Left ventricle myocardium inferior (tissue), 1 donor: ENCODE measurements at places on chromosomes 11 and 22. TPM values are rescaled to one million over a fixed set of nuclear protein-coding genes. Genes with fewer than 3 reads are reported as not detected.

MYO18B gene
- total RNA-seq: 163 TPM

MUC6 gene
- not detected for total RNA-seq

ANKK1 gene
- not detected for total RNA-seq

CAPN5 gene
- 2.3 TPM for total RNA-seq

ELF5 gene
- not detected for total RNA-seq

CDC42EP1 gene
- 17.7 TPM for total RNA-seq

OR4B1 gene
- not detected for total RNA-seq

SCO2 gene
- total RNA-seq: not detected

ART1 gene
- total RNA-seq: 0.58 TPM

SLC17A6 gene
- total RNA-seq: not detected

LINC01488 gene
- total RNA-seq: 0.38 TPM

PLAAT2 gene
- not detected for total RNA-seq

SMC1B gene
- total RNA-seq: not detected

SCGB1D4 gene
- total RNA-seq: not detected

SOX10 gene
- total RNA-seq: 1.2 TPM

B4GALNT4 gene
- total RNA-seq: 1.5 TPM

SAA1 gene
- not detected for total RNA-seq

ROBO3 gene
- total RNA-seq: 3.9 TPM

MICAL3 gene
- total RNA-seq: 92.5 TPM

RNF26 gene
- 14.0 TPM for total RNA-seq

UBE2L3 gene
- 54.5 TPM for total RNA-seq

MS4A6E gene
- total RNA-seq: not detected

CCDC73 gene
- total RNA-seq: not detected

TMA7B gene
- total RNA-seq: not detected

PDGFD gene
- 10.9 TPM for total RNA-seq

APLNR gene
- 8.5 TPM for total RNA-seq

NARS2 gene
- total RNA-seq: 17.5 TPM

C11orf52 gene
- total RNA-seq: 1.2 TPM

GSTP1 gene
- total RNA-seq: 313 TPM

NXPE4 gene
- total RNA-seq: not detected

PIK3IP1 gene
- 11.1 TPM for total RNA-seq

PELI3 gene
- total RNA-seq: 7.3 TPM

HTR3B gene
- not detected for total RNA-seq

OR8G5 gene
- not detected for total RNA-seq

OR51B5 gene
- total RNA-seq: not detected

SERHL2 gene
- 3.5 TPM for total RNA-seq

PTGDR2 gene
- 2.3 TPM for total RNA-seq

PTS gene
- 27.0 TPM for total RNA-seq

TSKU gene
- 12.1 TPM for total RNA-seq

ZDHHC24 gene
- 5.2 TPM for total RNA-seq

OR51I2 gene
- total RNA-seq: not detected

PIH1D2 gene
- 2.2 TPM for total RNA-seq

DSCAML1 gene
- total RNA-seq: 0.19 TPM

IGSF22 gene
- total RNA-seq: 0.49 TPM

C11orf16 gene
- total RNA-seq: not detected

CTSW gene
- 0.49 TPM for total RNA-seq

GAS2L1 gene
- 22.4 TPM for total RNA-seq

FBLN1 gene
- total RNA-seq: 82.8 TPM

MS4A14 gene
- total RNA-seq: 1.1 TPM

QSER1 gene
- total RNA-seq: 15.0 TPM

AP1B1 gene
- 28.2 TPM for total RNA-seq

NLRP10 gene
- total RNA-seq: not detected

ALX4 gene
- not detected for total RNA-seq

SEPTIN3 gene
- not detected for total RNA-seq

TSGA10IP gene
- not detected for total RNA-seq

ZC3H12C gene
- total RNA-seq: 16.8 TPM

WNT11 gene
- 22.7 TPM for total RNA-seq
